Dermis microvascular lymphatic vessel endothelial cell (primary cell): ENCODE measurements at places on chromosomes 2 and 18. TPM values are rescaled to one million over a fixed set of nuclear protein-coding genes. Genes with fewer than 3 reads are reported as not detected.

GRCh38 chr2:201440182-201440581, 11.1 kb downstream of the TRAK2 start:
- DNase-seq, result peak; percentile 9

GRCh38 chr18:4130734-4131719, 324.1 kb downstream of the DLGAP1 start:
- DNase-seq, result no peak

DNA sequence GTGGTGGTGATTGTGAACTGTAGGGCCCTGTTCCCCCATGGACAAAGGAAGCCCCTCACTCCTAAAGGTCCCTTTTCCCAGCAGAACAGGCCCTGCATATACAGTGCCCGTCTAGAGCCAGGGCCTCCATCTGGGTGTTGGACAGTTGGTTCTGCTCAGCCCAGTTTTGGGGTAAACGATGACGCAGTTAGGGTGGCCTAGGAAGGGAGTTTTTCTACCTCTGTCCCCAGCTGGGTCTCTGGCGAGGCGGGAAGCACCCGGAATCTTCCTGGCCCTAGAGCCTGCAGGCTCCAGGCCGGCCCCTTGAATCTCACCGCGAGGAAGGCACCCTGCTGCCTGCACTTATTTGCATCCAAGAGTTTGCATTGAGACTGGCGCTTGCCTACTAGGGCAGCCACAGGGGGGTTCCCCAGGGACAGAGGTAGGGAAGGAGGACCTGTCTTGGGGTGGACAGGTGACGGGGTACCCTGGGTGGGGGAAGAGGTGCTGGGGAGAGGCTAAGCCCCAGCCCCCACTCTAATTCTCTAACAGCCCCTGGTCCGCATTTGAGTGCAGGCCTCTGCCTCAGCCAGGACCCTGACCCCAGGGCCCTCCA, 529 bp upstream of the MTA3 start:
- DNase-seq, result no peak

GRCh38 chr2:222693837-222694236, 22.4 kb downstream of the MOGAT1 start:
- DNase-seq, result no peak

DNA sequence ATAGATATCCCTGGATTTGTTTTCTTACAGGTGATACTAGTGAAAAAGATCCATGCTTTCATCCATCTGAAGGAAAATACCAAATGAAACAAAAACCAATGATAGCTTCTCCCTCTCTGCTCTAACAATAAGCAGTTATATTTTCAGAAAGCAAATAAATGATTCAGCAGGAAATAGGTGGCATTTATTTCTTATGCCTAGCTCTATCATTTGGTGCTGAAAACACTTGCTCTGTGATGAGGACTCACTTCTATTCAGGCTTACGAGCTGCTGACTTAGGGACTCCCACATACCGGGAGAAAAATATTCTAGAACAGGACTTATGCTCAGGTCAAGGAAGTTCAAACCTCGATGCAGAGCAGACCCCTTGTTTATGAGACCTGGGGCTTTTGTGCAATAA, 142.6 kb downstream of the SETBP1 start:
- DNase-seq, result no peak

Gene UPP2
- total RNA-seq, result not detected in 2 replicates

Gene EIPR1
- 28.8 and 29.5 TPM in 2 replicates for total RNA-seq
